Stimulated activated CD8-positive, alpha-beta memory T cell treated with anti-CD3 and anti-CD28 coated beads, Interleukin-7, amount 100 ng/mL, for 1 hour (primary cell): ENCODE measurements at places on chromosomes 2 and 18.

GRCh38 chr2:49174750-49175149, 20.4 kb upstream of the FSHR start:
- DNase-seq, result no peak

DNA sequence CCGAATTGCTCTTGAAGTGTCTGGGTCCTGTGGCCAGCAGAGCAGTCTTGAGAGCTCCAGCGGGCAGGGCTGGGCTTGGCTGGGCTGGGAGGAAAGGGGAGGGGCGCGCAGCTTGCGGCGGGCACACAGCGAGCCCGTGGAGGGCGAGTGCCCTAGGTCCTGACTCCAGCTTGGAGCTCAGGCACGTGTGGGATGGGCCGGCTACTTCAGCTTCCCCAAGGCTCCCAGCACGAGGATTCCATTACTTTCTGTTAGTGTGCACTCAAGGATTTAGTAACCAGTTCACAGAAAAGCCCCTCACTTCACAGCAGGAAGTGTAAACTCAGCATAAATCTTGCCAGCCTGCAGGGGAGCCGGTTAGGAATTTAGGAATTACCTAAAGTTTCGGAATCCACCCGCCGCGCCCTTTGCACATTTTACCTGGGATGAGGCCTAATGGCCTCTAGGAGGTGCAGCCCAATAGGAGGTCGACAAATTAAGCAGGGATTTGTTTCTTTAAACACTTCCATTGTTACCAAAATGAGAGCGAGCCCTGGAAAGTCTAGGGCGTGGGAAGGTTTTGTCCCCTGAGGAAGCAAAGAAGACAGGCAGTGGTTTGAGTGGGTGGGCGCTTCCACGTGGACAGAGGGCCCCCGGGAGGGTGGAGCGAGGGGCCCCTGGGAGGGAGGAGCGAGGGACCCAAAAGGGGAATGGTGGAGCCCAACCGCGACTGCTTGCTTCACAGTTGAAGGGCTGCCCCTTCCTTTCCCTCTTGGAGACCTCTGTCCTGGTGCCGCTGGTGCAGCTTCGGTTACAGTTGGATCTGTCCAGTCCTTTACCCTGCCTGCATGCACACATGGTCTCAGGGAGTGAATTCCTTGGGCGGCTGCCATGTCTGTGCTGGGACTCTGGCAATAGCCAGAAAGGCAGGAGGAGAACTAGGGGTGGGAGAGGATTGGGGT, 93.3 kb downstream of the CTAGE1 start:
- no peak for DNase-seq

- DNase-seq, result no peak
Measured at GRCh38 chr2:179861027-179861415, 391 bp downstream of the ZNF385B start.

GRCh38 chr2:216429428-216429827, 17.1 kb downstream of the SMARCAL1 start:
- DNase-seq, result no peak

DNA sequence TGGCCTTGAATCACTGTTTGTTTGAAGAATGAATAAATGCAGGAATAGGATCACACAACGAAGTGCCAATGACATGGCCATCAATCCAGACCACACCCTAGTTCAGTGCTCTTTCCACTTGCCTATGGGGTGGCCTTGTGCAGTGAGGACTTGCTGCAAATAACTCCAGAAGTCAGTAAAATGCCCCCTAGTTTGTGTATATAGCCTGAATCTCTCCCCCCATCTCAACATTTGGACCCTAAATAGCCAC, 299 bp downstream of the FABP1 start:
- no peak for DNase-seq

DNA sequence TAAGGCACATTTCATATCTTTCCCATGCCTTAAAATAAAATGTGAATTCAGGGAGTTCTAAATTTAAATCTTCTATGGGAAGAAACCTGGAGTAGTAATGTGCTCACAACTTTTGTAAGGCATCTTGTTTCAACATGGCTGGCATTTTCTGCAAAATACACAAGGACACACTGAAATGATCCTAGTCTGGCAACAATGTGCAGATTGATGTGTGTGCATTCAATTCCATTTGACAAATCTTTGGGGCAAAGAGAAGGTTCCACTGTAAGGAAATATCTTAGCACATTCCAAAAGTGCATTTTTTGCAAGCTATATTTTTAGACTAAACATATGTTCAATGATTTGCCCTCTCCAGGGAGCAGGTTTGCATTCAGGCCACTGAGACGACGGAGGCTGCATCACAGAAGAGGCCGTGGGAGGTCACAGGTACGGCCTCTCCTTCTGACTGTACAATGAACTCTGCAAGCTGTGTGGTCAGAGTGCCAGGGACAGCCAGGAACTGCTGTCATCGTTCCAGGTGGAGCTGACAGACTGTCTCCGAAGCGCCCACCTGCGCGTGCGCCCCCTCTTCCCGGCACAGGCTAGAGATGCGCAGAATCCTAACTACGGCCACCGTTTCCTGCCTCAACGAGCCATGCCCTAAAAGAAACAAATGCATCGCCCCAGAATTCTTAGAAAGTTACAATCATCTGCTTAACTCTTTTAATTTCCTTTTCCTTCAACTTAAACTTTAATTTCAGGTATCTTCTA, 149.2 kb upstream of the POU3F3 start:
- DNase-seq, result no peak
